Stimulated activated naive CD4-positive, alpha-beta T cell treated with Interleukin-2 at 50 U/mL for 16 hours (primary cell): ENCODE measurements at places on chromosomes 6 and 20.

DNA sequence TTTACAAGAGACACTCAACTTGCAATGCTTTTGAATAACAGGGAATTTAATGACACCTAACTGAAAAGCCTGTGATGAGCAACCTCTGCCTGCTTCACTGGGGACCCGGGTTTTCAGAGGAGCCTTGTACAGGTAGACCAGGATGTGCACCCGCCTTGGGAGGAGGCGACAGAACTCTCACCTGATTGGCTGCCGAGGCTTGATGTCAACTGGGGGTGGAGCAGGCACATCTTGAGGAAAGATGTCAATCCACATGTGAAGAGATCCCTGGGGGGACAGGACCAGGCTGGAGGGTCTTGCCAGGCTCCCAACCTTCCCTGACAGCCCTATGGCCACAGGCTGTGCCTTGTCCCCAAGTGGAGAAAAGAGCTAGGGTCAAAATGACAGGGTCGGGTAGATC, 19.8 kb downstream of the ERGIC3 start:
- no peak for DNase-seq

DNA sequence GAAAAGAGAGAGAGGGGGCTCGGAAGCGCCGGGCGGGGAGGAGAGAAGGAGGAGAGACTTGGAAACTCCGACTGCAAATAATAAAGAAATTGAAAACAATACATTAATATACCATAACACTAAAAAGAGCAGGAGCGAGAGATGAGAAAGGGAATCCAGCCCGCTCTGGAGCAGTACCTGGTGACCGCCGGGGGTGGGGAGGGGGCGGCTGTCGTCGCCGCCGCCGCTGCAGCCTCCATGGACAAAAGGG, 338 bp downstream of the E2F3 start:
- DNase-seq: no peak

- no peak for DNase-seq
Observed at GRCh38 chr6:51049288-51049982, 230.8 kb downstream of the TFAP2B start.

- no peak for DNase-seq
Observed at GRCh38 chr6:71496018-71496721, 207.6 kb downstream of the OGFRL1 start.

- DNase-seq: no peak
Observed at GRCh38 chr20:17728074-17728473, 28.3 kb downstream of the BANF2 start.

GRCh38 chr6:140970485-140970884, 1162.2 kb upstream of the GJE1 start:
- no peak for DNase-seq

GRCh38 chr6:159819932-159820640, 20.0 kb downstream of the PNLDC1 start:
- peak; percentile 19 for DNase-seq

DNA sequence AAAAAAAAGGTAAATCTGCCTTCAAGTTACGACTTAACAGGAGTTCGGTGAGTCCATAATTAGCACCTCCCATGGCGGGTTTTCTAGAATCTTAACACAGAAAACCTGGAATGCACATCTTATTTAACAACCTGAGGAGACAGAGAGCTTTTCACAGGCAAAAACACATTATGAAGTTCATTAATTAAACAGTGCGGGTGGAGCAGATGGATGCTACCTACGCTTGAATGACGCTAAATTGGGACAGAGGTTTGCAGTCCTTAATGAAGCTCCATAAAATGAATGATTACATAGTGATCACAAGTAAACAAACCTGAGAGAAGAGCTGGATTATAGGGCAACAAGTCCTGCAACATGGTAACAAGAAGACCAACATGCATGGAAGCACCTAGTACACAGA, 81.0 kb downstream of the INSM1 start:
- no peak for DNase-seq

- DNase-seq: no peak
Observed at GRCh38 chr6:131258010-131258652, 122.9 kb downstream of the AKAP7 start.

GRCh38 chr6:49698478-49698877, 14.9 kb downstream of the CRISP2 start:
- DNase-seq: no peak

DNA sequence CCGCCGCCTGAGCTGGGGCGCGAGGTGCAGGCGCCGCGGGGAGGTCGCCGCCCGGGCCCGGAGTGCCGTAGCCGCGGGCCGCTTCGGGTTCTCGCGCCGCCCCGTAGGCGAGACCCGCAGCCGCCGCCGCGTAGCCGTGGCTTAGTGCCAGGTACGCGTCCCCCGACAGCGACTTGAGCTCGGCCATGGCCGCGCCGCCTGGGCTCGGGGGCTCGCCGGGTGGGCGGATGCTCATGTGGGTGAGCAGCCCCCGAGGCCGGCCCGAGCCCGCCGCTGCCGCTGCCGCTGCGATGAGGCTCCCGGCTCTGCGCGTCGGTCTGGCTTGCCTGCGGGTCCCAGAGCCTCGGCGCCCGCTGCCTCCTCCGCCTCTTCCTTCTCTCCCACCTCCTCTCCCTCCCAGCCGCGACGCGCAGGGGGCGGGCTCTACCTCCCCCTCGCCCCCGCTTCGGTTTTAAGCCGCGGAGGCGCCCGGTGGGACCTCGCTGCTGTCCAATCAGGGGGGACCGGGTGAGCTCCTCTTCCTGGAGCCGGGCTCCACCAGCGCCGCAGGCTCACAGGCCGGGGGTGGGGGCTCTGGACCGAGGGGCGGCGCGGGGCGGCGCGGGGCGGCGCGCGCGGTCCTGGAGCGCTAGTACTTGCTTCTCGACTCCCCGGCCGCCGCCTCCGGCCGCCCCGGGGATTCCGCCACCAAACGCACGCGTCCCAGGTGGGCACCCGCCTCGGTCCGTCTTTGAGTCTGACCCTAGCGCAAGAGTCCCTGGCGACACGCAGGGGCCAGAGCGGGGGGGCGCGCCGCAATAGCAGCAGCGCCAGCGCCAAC, at the start of gene BHLHE23:
Gene BHLHE23 (minus strand): TSS at position 425 of the 820 bp plus-strand sequence. CDS start 190 bp downstream, at position 235.
- no peak for DNase-seq

DNA sequence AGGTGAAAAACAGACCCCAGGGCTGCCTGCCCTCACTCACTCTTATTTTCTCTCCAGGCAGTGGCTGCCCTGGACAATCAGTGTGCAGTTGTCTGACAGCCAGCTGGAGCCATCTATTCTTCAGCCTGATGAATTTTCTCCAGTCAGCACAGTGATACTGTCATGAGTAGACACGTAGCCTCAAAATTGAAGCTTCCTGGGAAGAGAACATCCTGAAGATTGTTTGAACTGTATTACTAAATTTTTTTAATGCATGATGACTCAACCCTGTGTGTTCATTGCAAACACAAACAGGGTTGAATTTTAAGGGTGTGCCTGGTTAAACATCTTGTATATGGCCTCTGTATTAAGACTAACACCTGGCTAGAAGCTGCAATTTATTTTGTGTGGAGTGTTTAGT, 49.8 kb upstream of the STXBP5 start:
- DNase-seq: no peak

DNA sequence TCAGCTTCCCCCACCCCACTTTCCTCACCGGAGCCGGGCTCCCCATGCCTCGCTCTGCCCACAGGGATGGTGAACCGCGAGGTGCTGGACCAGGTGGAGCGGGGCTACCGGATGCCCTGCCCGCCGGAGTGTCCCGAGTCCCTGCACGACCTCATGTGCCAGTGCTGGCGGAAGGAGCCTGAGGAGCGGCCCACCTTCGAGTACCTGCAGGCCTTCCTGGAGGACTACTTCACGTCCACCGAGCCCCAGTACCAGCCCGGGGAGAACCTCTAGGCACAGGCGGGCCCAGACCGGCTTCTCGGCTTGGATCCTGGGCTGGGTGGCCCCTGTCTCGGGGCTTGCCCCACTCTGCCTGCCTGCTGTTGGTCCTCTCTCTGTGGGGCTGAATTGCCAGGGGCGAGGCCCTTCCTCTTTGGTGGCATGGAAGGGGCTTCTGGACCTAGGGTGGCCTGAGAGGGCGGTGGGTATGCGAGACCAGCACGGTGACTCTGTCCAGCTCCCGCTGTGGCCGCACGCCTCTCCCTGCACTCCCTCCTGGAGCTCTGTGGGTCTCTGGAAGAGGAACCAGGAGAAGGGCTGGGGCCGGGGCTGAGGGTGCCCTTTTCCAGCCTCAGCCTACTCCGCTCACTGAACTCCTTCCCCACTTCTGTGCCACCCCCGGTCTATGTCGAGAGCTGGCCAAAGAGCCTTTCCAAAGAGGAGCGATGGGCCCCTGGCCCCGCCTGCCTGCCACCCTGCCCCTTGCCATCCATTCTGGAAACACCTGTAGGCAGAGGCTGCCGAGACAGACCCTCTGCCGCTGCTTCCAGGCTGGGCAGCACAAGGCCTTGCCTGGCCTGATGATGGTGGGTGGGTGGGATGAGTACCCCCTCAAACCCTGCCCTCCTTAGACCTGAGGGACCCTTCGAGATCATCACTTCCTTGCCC, 57.4 kb downstream of the SRC start:
- no peak for DNase-seq

- no peak for DNase-seq
Observed at GRCh38 chr20:33239418-33239817, 3.6 kb downstream of the BPIFA1 start.

GRCh38 chr20:19301142-19301541, 88.7 kb downstream of the SLC24A3 start:
- DNase-seq: no peak
